ENCODE measurements at places on chromosomes 7 and 10. TPM values are rescaled to one million over a fixed set of nuclear protein-coding genes. Genes with fewer than 3 reads are reported as not detected.

Gene SYT15
- total RNA-seq = 0.89 TPM

Gene OPN4
- total RNA-seq = not detected

Gene EPO
- total RNA-seq = not detected

Gene VKORC1L1
- 14.2 TPM for total RNA-seq

Gene HTR5A
- total RNA-seq = not detected

Gene PRF1
- total RNA-seq = not detected

Gene HOXA11
- 24.2 TPM for total RNA-seq

Gene SLC13A1
- not detected for total RNA-seq

Gene TUBB8
- total RNA-seq = 0.33 TPM

Gene NPSR1
- total RNA-seq = not detected

Gene POR
- total RNA-seq = 96.0 TPM

Gene NODAL
- not detected for total RNA-seq

Gene NEUROG3
- not detected for total RNA-seq

Gene ABCB4
- 2.9 TPM for total RNA-seq

Gene PHKG1
- total RNA-seq = not detected

Gene LRMDA
- total RNA-seq = 7.1 TPM

Gene ECHDC3
- total RNA-seq = 22.2 TPM

Gene PARD3
- total RNA-seq = 44.6 TPM

Gene IDI2
- not detected for total RNA-seq

Gene NUTM2E
- not detected for total RNA-seq

Data from mesangial cell (primary cell).